ENCODE measurements at places on chromosomes 6 and 20. TPM values are rescaled to one million over a fixed set of nuclear protein-coding genes. Genes with fewer than 3 reads are reported as not detected.

Gene LPA
- 0.43 TPM for total RNA-seq

Gene PPP1R16B
- total RNA-seq: 0.57 TPM

Gene CFB
- total RNA-seq: not detected

Gene ELOVL2
- total RNA-seq: 13.8 TPM

Gene SEL1L2
- total RNA-seq: not detected

Gene LY6G6F
- not detected for total RNA-seq

Gene RNF217
- total RNA-seq: 8.4 TPM

Gene OR2B6
- not detected for total RNA-seq

Gene GGT7
- total RNA-seq: 64.1 TPM

Gene AVP
- not detected for total RNA-seq

Gene ELOVL5
- 153 TPM for total RNA-seq

Gene PTK6
- not detected for total RNA-seq

Gene MYBL2
- total RNA-seq: 124 TPM

Gene BCL2L1
- total RNA-seq: 74.3 TPM

Gene TBC1D22B
- 11.4 TPM for total RNA-seq

Gene INSM1
- total RNA-seq: 22.6 TPM

Gene LPIN3
- total RNA-seq: 1.8 TPM

Gene RIPOR2
- total RNA-seq: 2.9 TPM

Gene LRP11
- total RNA-seq: 29.8 TPM

Gene EFCAB8
- not detected for total RNA-seq

Gene BCAS1
- total RNA-seq: not detected

Gene WFDC2
- 7.4 TPM for total RNA-seq

Gene OR2H1
- not detected for total RNA-seq

Gene CD164
- total RNA-seq: 73.1 TPM

Gene RBPJL
- total RNA-seq: not detected

Gene ANKEF1
- total RNA-seq: 3.7 TPM

Gene ZNF165
- 0.91 TPM for total RNA-seq

Gene DST
- 124 TPM for total RNA-seq

Gene IYD
- not detected for total RNA-seq

Gene FOXS1
- total RNA-seq: not detected

Gene FERMT1
- not detected for total RNA-seq

Gene RAET1G
- total RNA-seq: not detected

Gene MYB
- total RNA-seq: 6.8 TPM

Gene SLA2
- total RNA-seq: 0.16 TPM

Gene KCNG1
- 4.5 TPM for total RNA-seq

Gene IRF4
- total RNA-seq: not detected

Gene MAS1
- not detected for total RNA-seq

Gene TMEM170B
- 19.3 TPM for total RNA-seq

Gene PCSK2
- total RNA-seq: 1.7 TPM

Gene PLEKHG1
- total RNA-seq: 27.6 TPM

Gene EGFL8
- total RNA-seq: 39.3 TPM

Gene RUNX2
- total RNA-seq: 0.16 TPM

Gene MCHR2
- not detected for total RNA-seq

Gene GRM1
- 0.63 TPM for total RNA-seq

Gene NFATC2
- 2.0 TPM for total RNA-seq

Data from neural crest cell (in vitro differentiated cells).